ENCODE measurements at places on chromosomes 13 and 19.

GRCh38 chr19:51137792-51138425 is 4.2 kb upstream of the SIGLEC7 start:
- no peak for DNase-seq

DNA sequence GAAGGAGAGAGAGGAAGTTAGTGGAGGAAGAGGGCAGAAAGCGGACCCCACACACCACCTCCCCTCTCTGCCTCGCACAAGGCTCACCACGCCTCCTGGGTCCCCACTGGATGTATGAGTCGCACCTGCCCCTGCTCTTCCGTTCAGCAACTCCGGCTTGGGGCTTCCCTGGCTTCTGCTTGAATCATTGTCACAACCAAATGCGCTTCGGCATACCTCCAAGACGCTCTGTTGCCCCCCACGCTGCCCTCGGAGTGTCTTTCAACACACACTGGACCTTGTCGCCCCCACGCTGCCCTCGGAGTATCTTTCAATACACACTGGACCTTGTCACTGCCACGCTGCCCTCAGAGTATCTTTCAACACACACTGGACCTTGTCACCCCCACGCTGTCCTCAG is 247.2 kb downstream of the TEX29 start:
- no peak for DNase-seq

- DNase-seq: no peak
Observed at GRCh38 chr13:28528848-28529247, 33.9 kb upstream of the FLT1 start.

DNA sequence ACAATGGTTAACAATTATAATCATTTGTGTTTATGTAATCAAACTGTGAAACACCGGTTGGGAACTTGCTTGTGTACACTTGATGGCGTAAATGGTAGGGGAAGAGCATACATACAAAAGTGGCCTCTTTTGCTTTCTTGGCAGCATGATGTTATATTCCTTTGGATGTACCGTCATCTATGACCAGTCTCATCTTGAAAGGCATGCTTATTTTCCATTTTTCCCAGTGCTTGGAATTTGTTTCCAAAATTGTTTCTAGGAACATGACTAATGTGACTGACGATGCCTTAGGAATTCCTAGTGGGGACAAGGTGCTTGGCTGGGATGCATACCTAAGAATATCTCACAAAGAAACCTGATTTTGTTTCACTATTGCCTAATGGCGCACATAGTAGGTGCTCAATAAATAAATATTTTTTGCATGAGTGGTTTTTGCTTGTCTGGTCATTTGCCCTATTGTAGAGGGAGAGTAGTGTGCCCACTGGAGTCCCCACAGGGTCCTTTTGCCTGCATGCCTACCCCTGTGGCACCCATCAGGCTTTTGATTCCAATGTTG is 45.5 kb downstream of the SAE1 start:
- no peak for DNase-seq

DNA sequence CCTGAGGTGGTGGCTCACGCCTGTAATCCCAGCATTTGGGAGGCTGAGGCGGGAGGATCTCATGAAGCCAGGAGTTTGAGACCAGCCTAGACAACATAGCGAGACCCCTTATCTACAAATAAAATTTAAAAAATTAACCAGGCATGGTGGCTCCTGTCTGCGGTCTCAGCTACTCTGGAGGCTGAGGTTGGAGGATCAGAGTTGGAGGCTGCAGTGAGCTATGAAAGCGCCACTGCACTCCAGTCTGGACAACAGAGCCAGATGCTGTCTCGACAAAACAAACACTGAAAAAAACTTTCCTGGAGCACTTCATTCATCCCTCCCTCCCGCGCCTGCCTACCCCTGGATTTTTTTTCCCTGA is 665 bp upstream of the ATG4D start:
- DNase-seq: no peak

DNA sequence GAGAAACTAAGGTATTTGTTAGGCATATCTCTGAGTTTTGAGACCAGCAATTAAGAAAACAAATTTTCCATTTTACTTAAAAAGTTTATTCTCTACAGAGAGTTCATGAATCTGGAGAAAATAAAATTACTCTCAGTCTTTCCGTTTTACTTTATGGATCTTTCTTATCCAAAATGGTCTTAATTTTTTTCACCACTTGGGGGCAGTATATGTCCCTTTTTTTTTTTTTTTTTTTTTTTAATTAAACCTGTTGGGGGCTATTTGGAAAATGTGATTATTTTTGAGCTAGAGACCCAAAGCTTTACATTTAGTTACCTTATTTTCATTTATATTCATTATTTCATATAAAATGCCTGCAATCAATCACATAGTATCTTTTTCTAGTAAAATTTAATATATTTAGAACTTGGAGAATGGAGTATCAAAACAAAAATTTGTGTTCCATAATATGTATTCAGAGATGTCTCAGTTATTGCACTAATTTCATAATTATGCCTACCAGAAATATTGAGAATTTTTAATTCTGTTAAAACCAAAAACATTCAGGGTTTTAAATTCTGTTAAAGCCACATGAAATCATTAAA is 27.1 kb downstream of the PIBF1 start:
- no peak for DNase-seq

DNA sequence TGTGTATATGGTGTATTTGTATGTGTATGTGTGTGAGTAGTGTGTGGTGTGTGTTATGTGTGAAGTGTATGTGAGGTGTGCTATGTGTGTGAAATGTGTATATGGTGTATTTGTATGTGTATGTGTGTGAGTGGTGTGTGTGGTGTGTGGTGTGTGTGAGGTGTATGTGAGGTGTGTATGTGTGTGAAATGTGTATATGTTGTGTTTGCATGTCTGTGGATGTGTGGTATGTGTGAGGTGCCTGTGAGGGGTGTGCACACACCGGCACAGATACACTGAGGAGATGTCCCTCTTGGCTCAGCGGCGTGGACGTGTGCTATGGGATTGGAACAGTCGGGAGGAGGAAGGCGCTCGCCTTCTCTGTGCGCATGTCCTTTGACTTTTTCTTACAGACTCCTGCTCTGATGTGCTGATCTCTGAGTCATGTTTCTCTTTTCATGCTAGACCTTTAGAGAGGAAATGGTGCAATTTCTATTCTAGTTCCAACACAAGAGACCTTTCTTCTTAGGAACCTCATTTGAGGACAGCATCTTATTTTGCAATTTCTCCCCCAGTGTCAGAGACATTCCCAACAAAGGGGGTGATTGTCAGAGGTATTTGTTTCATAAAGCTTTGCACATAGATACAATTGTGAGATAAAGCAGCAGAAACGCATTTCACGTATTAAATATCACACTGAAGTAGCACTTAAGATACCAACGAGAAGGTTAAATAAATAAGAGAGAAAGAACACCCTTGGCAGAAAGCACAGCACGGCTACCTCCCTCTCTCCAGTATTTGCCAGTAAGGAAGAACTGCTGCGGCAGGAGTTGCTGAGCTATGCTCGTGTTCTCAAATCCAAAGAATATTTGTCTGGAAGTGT is 11.3 kb upstream of the TNFRSF19 start:
- no peak for DNase-seq

- DNase-seq: no peak
Observed at GRCh38 chr19:38441657-38442348, 8.3 kb downstream of the RYR1 start.

DNA sequence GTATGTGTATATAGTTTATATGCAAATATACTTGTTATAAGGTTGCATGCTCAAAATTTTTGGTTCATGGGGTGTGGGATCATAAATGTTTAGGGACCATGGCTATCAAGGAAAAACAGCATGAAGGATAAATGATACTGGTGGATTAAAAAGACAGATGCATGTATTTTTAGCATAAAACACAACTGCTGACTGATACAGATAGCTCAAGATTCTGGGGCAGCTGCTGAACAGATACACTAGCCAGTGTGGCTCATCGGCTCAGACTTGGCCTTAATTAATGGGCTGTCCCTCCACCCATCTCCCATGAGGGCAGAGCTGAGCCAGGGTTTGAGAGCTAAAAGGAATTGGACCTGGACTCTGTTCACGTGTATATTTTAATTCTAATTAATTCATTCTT is 11.4 kb downstream of the ALOX5AP start:
- DNase-seq: no peak

DNA sequence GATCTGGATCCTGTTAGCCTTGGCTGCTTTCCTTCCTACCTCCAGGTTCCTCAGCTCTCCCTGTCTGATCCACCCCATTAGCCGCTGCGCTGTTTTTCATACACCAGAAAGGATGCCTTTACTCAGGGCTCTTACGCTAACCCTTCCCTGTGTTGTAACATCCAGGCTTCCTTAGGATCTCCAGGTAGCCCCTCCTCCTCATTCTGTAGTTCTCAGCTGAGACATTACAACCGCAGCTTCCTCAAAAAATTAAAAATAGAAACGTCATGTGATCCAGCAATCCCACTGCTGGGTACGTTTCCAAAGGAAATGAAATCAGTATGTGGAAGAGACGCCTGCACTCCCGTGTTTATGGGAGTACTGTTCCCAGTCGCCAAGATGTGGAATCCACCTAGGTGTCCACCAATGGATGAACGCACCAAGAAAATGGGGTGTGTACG is 18.4 kb upstream of the MYADM start:
- no peak for DNase-seq
